NCI-H2227 treated with DMSO at 0.1 percent for 48 hours (cell line): ENCODE measurements at places on chromosomes 16 and 17.

DNA sequence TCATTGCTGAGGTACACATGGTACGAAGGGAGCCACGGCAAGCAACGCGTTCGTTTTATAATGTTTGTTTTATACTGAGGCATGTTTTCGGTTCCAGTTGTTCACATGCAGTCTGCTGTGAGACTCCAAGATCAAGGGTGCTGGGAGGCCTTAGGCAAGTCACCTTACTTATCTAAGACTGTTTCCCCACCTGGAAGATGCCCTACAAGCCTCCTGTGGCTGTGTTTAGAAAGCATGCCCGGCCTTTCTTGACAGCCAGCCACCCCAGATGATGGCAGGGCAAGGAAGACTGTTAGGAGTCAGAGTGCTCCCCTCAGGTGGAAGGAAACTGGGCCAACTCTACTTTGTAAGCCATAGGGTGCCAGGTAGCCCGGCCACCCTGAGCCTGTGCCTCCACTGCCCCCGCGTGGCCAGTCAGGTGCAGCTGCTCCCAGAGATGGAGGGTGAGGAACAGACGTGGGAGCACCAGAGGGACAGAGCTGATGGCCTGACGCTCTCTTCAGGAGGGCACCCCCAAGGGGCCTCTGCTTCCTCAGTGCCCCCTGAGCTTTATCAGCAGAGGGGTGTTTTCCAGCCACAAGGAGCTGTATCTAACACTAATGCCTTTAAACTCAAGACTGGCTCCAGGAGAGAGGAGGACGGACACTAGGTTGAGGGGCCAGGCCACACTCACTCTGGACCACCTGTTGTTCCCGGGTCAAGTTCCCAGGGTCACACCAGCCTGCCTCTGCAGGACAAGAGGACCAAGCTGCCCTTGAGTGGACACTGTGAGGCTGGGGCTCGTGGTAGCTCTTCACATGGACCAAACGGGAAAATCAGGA lies 5.4 kb downstream of the NAT9 start:
- no peak for DNase-seq

GRCh38 chr16:78763821-78764440 lies 664.5 kb downstream of the WWOX start:
- no peak for DNase-seq

DNA sequence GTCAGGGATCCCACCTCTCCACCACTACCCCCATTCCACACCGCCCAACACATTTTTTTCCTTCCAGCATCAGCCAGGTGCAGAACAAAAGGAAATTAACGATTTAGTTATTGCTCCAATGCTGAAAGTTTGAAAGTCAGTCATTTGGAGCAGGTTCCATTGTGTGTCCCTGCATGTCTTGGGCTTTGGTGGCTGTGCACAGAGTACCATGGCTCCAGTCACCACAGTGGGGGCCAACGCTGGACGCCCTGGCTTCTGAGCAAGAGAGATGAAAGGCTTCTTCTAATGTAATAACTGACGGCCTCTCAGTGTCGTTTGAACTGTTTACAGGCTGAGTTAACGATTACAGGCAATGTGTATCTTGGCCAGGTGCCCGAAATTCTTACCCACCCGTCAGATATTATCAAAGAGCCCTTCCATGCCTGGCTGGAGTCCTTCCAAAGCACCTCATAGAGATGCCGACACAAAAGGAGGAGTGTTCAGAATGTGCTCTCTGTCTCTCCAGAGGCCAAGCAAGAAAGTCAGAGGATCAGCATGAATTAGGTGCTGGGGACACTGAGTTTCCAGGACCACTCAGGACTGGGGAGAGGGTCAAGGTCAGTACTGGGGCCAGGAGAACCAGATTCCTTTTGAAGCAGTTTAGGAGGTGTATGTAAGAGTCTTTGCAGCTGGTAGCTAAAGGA lies 25.9 kb downstream of the RNF43 start:
- DNase-seq, result peak; percentile 90

GRCh38 chr16:89862732-89863131 lies 10.7 kb upstream of the TCF25 start:
- DNase-seq, result no peak

- DNase-seq, result no peak
These were observed 2.0 kb downstream of the GPS1 start for GRCh38 chr17:82053556-82054263.

DNA sequence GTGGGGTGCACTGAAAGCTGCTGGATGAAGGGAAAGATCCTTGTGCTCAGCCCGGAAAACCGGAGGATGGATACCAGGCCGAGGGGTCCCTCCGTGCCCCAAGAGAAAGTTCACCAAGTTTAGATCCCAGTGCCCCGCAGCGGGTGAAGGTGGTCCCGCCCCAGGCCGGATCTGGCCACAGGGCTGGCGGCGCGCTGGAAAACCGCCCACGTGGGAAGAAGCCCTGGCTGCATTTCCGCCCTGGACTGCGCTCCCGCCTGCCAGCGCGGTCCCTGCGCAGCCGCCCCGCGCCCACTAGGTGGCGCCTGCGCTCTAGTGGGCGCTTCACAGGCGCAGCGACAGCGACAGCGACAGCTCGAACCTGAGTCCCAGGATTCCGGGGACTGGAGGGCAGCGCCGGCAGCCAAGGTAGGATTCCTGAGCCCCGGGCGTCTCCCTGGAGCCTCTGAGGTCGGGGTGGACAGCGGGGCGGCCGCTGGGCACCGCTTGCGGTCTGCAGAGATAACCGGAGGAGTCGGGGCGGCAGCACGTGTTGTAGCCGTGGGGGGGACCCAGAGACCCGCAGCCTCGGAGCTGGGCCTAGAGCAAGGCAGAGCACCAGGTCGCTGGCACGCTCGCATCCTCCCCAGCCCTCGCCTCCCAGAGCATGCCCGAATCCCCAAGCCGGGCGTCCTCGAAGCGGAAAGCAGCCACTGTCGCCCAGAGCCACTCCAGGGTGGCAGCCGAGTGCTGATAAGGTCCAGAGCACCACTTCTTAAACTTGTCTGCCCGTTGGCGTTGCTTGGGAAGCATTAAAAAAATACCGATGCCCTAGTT lies at the start of gene CHD9:
CHD9 (plus strand) TSS at position 322 of the 816 bp plus-strand sequence. CDS start 101,099 bp downstream, outside the sequence.
- DNase-seq, result peak; percentile 82
